ENCODE measurements at places on chromosomes 5 and 9.

- no peaks in the 10 kb centered on the region for H3K27me3 ChIP-seq
- no peak overlapping the region for H3K27ac ChIP-seq
- H3K36me3 ChIP-seq = no peaks in the 10 kb centered on the region
- no peaks in the 10 kb centered on the region for H3K4me1 ChIP-seq
- no peak for DNase-seq
These were observed 74.7 kb downstream of the WWC1 start for GRCh38 chr5:168366116-168366515.

GRCh38 chr9:25964239-25964638 lies 286.0 kb upstream of the TUSC1 start:
- no peaks in the 10 kb centered on the region for H3K27me3 ChIP-seq
- no peak for DNase-seq
- no peaks in the 10 kb centered on the region for H3K36me3 ChIP-seq
- H3K27ac ChIP-seq = no peak overlapping the region

- H3K27me3 ChIP-seq = no peaks in the 10 kb centered on the region
- no peak overlapping the region for H3K27ac ChIP-seq
- no peak overlapping the region for H3K4me3 ChIP-seq
- no peak for DNase-seq
These were observed 1209.3 kb upstream of the C9orf72 start for GRCh38 chr9:28782630-28783029.

DNA sequence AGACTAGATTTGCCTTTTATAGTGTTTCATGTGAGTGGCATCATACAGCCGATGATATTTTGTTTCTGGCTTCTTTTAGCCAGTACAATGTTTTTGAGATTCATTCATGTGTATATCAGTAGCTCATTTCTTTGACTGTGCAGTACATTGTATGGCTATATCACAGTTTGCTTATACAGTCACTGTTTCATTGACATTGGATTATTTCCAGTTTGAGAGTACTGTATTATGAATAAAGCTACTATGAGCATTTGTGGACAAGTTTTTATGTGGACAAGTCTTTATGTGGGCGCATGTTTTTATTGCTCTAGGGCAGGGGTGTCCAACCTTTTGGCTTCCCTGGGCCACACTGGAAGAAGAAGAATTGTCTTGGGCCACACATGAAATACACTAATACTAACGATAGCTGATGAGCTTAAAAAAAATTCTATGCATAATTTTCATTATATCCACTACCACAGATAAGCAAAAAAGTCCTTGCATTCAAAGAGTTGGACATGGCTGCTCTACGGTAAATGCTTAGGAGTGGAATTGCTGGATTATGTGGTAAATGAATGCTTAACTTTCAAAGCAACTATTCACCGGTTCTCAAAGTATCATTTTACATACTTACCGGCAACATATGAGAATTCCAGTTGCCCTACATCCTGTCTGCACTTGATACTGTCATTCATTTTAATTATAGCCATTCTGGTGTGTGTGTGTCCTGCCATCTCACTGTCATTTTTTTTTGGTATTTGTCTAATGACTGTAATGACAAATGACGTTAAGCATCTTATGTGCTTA lies 177.8 kb downstream of the RGS3 start:
- no peak overlapping the region for H3K27ac ChIP-seq
- no peak overlapping the region for H3K4me3 ChIP-seq
- no peaks in the 10 kb centered on the region for H3K4me1 ChIP-seq
- peaks cover 7% of the 10 kb centered on the region for H3K27me3 ChIP-seq
- H3K36me3 ChIP-seq = no peaks in the 10 kb centered on the region

- peaks cover 10% of the 10 kb centered on the region for H3K27me3 ChIP-seq
- peaks cover 6% of the 10 kb centered on the region for H3K36me3 ChIP-seq
- no peak for DNase-seq
- no peak overlapping the region for H3K27ac ChIP-seq
These were observed 120.5 kb downstream of the GHR start for GRCh38 chr5:42543774-42544173.

- no peaks in the 10 kb centered on the region for H3K4me1 ChIP-seq
- no peak overlapping the region for H3K4me3 ChIP-seq
- H3K27me3 ChIP-seq = peaks cover 7% of the 10 kb centered on the region
- DNase-seq = no peak
These were observed 43.0 kb upstream of the SLC25A51 start for GRCh38 chr9:37946971-37947370.

- no peak overlapping the region for H3K27ac ChIP-seq
- no peak overlapping the region for H3K4me3 ChIP-seq
- peak; percentile 28 for DNase-seq
These were observed 54.2 kb downstream of the LRSAM1 start for GRCh38 chr9:127505396-127506116.

DNA sequence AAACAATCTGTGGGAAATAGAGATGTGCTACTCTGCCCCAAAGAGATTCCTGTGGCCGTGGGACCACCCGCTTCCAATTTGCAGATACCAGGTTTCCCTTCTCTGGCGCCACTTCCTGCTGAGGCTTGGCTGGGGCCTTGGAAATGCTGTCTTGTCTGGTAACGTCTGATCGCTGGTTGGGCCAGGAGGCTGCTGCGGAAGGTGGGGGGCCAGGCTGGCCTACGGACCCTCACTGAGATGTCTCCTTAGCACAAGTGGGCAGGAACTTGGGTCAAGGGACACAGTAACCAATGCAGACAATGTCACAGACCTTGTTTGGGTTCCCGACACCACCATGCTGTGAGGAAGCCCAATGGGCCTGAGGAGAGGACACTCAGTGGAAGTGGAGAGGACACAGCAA lies 31.7 kb upstream of the IRX4 start:
- H3K4me3 ChIP-seq = no peak overlapping the region
- no peak overlapping the region for H3K27ac ChIP-seq
- DNase-seq = no peak
- H3K27me3 ChIP-seq = peaks cover 14% of the 10 kb centered on the region
- peaks cover 2% of the 10 kb centered on the region for H3K4me1 ChIP-seq

GRCh38 chr5:96614110-96614691 lies 48.0 kb upstream of the CAST start:
- H3K27ac ChIP-seq = no peak overlapping the region
- no peak overlapping the region for H3K4me3 ChIP-seq
- H3K27me3 ChIP-seq = peaks cover 3% of the 10 kb centered on the region
- peak; percentile 20 for DNase-seq
- H3K36me3 ChIP-seq = no peaks in the 10 kb centered on the region

GRCh38 chr5:132372127-132372526 lies 2.6 kb downstream of the SLC22A5 start:
- no peaks in the 10 kb centered on the region for H3K36me3 ChIP-seq
- peaks cover 15% of the 10 kb centered on the region for H3K4me1 ChIP-seq

DNA sequence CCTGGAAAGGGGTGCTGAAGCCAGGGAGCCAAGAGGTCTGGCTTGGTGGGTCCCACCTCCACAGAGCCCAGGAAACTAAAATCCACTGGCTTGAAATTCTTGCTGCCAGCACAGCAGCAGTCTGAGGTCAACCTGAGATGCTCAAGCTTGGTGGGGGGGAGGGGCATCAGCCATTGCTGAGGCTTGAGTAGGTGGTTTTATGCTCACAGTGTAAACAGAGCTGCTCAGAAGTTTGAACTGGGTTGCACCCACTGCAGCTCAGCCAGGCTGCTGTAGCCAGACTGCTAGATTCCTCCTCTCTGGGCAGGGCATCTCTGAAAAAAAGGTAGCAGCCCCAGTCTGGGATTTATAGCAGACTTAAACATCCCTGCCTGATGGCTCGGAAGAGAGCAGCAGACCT lies 55.5 kb upstream of the FBXL17 start:
- no peaks in the 10 kb centered on the region for H3K36me3 ChIP-seq
- H3K4me3 ChIP-seq = no peak overlapping the region
- H3K27ac ChIP-seq = no peak overlapping the region
- no peak for DNase-seq
- H3K4me1 ChIP-seq = peaks cover 4% of the 10 kb centered on the region
- peaks cover 6% of the 10 kb centered on the region for H3K27me3 ChIP-seq

DNA sequence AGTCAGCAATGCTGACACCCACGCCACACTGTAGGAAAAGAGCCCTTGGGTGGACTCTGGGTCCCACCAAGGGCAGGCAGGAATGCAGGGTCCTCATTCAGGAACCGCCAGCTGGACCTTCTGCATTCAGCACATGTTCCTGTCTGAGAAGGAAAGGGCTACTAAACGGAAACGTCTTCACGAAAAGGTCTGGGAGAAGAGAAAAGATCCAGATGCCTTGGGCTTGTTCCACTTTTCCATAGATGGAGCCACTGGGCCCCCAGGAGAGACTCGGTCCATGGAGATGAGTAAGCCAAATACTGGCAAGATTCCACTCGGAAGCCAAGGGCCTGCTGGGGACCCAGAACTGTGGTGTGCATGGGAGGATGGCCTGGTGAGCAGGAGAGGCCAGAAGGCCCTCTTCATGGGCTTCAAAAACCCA lies 38.4 kb downstream of the LHFPL2 start:
- H3K4me1 ChIP-seq = no peaks in the 10 kb centered on the region
- H3K27ac ChIP-seq = no peak overlapping the region
- no peaks in the 10 kb centered on the region for H3K27me3 ChIP-seq
- no peak for DNase-seq
- H3K4me3 ChIP-seq = no peak overlapping the region
- peaks cover 5% of the 10 kb centered on the region for H3K36me3 ChIP-seq

GRCh38 chr5:60229691-60230185 lies 336.2 kb upstream of the PDE4D start:
- peaks cover 3% of the 10 kb centered on the region for H3K27me3 ChIP-seq
- DNase-seq = no peak
- peaks cover 3% of the 10 kb centered on the region for H3K4me1 ChIP-seq
- no peak overlapping the region for H3K27ac ChIP-seq
- H3K4me3 ChIP-seq = no peak overlapping the region
- H3K36me3 ChIP-seq = no peaks in the 10 kb centered on the region

DNA sequence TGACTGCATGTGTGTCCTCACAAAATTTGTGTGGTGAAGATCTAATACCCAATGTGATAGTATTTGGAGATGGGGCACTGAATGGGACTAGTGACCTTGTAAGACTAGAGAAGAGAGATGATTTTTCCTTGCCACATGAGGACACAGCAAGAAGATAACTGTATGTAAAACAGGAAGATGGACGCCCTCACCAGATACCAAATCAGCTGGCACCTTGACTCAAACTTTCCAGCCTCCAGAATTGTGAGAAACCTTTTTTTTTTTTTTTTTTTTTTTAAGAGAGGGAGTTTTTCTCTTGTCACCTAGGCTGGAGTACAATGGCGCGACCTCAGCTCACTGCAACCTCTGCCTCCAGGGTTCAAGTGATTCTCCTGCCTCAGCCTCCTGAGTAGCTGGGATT lies 40.3 kb downstream of the UBTD2 start:
- DNase-seq = no peak
- H3K36me3 ChIP-seq = peaks cover 6% of the 10 kb centered on the region
- H3K27ac ChIP-seq = no peak overlapping the region
- no peaks in the 10 kb centered on the region for H3K27me3 ChIP-seq

DNA sequence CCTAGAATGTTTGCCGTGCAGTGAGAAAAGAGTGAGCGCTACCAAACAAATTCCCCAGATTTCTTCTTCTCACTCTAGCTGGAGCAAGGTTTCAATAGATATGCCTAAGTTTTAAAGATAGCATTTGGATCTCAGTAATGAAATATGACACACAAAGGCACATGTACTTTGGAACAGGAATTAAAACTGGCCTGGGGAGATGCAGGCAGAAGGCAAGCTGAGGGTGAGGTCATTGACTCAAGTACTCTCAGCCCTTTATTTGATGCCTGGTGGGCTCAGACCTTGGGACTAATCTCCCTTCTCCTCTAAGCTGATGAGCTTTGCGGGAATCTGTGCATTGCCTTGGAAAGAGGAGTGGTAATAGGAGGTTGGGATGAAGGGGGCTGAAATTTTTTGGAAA lies 323.3 kb upstream of the SLC30A5 start:
- DNase-seq = no peak
- H3K27ac ChIP-seq = no peak overlapping the region
- H3K27me3 ChIP-seq = peaks cover 6% of the 10 kb centered on the region
- peaks cover 2% of the 10 kb centered on the region for H3K36me3 ChIP-seq
- H3K4me1 ChIP-seq = peaks cover 2% of the 10 kb centered on the region

DNA sequence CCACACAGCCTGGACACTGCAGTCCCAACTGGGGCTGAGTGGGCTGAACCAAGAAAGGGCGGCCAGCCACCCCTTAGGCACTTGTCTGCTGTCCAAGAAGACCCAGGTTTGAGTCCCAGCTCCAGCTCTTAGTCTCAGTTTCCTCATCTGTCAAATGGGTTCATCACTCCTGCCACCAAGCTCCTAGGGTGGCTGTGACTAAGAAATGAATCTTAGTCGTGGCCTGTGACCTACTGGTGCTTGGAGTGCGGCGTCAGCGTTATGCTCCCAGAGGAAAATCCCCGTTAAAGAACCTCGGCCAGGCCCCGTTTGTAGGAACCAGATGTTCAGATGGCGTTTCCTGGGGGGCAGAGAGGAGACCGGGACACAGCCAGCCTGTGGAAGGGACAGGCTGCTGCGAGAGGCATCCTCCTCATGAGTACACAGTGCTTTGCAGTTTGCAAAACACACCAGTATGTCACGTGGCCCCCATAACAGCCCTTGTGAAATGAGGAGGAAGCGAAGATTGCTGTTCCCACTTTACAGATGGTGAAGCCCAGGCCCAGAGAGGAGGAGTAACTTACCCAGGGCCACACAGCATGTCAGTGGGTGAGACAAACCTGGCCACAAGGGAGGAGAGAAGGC lies 3.3 kb downstream of the FIBCD1 start:
- no peak for DNase-seq
- H3K36me3 ChIP-seq = no peaks in the 10 kb centered on the region
- H3K4me3 ChIP-seq = no peak overlapping the region
- H3K27ac ChIP-seq = no peak overlapping the region
- H3K27me3 ChIP-seq = peaks cover 30% of the 10 kb centered on the region
- H3K4me1 ChIP-seq = peaks cover 17% of the 10 kb centered on the region

DNA sequence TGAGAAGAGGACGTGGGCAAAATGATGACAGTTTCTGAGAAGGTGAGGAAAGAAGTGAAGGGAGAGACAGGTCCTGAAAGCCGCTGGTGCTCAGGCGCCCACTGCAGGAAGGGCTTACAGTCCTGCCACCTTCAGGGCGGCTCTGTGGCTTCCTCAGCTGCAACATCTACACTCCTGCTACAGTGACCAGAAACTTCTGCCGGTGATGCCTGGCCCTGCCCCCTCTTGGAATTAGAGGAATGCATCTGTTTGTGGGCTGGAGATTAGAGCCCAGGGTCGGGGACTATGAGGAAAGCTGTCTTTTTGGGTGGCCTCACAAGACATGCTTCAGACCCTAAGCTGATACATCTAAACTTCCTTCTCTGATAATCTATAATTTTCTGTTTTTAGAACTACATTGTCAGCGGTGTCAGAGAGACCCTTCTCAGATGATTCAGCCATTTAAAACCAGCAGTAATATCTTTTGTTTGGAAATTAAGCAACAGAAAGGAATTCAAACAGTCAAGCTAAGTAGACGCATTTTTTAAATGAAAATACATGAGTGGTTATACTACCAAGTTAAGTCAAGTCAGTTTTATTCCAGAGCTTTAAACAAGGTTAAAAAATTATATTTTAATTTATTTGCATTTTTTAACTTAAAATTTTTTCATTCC lies 30.4 kb downstream of the PRDM6 start:
- DNase-seq = no peak
- no peak overlapping the region for H3K27ac ChIP-seq
- peaks cover 5% of the 10 kb centered on the region for H3K4me1 ChIP-seq
- no peak overlapping the region for H3K4me3 ChIP-seq
- H3K27me3 ChIP-seq = peaks cover 21% of the 10 kb centered on the region
